ENCODE measurements at places on chromosomes 7 and 10. TPM values are rescaled to one million over a fixed set of nuclear protein-coding genes. Genes with fewer than 3 reads are reported as not detected.

- no peak for DNase-seq
- H3K36me3 ChIP-seq, result no peaks in the 10 kb centered on the region
- H3K4me1 ChIP-seq, result no peaks in the 10 kb centered on the region
- H3K27me3 ChIP-seq, result peaks cover 1% of the 10 kb centered on the region
- no peak overlapping the region for H3K4me3 ChIP-seq
Measured at GRCh38 chr10:43028143-43028542, 48.7 kb upstream of the RET start.

DNA sequence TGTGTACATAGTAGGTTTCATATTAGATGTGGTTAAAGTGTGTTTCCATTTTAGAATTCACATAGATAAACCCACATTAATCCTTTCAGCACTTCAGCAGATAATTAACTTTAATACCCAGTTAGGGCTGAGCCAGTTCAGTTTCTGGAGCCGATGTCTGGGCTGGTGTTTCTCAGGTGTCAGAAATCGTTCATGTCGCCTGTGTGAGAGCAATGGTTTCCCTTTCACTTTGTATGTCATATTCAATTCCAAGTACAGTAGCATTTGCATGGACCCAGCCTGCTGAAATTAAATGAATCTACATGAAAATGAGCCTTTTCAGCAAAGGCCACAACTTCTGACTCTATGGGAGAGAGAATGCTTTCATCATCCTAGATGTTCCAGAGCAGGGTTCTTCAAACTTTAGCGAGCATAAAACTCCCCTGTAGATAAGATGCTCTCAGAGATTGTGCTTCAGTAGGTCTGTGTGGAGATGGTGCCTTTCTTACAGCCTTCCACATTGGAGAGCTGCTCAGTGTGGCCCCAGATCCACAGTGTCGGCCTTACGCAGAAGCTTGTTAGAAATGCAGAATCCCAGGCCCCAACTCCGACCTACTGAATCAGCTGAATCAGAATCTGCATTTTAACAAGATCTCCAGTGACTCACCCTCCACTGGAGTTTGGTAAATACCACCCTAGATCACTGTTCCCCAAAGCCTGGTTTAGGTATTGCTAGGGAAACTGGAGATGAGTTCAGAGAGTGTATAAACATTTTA, 19.6 kb downstream of the WIPF3 start:
- peaks cover 7% of the 10 kb centered on the region for H3K27me3 ChIP-seq
- DNase-seq, result no peak

DNA sequence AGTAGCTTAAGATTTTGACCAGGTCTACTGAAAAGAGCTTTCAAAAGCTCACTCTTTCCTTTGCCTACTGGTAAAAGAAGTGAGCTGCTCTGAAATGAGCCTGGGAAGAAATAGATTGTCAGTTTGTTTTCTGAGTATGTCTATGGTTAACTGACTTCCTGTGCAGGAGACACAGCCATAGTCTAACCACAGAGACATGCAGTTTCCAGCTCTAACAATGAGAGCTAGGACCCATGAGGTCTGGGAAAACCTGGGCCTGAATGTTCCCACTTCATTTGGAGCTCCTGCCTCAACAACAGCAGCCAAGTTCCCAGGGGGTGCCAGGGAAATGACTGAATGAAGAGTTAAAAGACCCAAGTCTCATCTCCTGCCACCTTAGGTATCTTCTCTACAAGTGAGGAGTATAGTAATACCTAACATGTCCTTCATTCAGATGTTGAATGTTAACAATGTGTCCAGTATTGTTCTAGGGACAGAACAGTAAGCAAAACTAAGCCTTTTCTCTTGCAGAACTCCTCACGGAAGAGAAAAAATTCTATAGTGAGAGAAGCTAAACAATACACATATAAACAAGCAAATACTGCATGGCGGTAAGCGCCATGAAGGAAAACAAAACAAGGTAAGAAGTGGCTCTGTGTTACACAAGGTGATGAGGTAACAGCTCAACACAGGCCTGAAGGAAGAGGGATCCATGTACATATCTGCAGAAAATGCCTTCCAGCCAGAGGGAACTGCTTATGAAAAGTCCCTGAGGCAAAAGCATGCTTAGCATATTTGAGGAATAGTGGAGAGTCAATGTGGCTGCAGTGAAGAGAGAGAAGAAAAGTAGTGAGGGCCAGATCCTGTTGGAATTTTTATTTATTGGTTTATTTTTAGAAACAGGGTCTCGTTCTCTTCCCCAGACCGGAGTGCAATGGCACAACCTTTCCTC, 26.4 kb upstream of the ANKRD1 start:
- H3K27ac ChIP-seq, result no peak overlapping the region
- no peak for DNase-seq
- peaks cover under 1% of the 10 kb centered on the region for H3K27me3 ChIP-seq
- H3K36me3 ChIP-seq, result no peaks in the 10 kb centered on the region
- H3K4me3 ChIP-seq, result no peak overlapping the region
- peaks cover 7% of the 10 kb centered on the region for H3K4me1 ChIP-seq

DNA sequence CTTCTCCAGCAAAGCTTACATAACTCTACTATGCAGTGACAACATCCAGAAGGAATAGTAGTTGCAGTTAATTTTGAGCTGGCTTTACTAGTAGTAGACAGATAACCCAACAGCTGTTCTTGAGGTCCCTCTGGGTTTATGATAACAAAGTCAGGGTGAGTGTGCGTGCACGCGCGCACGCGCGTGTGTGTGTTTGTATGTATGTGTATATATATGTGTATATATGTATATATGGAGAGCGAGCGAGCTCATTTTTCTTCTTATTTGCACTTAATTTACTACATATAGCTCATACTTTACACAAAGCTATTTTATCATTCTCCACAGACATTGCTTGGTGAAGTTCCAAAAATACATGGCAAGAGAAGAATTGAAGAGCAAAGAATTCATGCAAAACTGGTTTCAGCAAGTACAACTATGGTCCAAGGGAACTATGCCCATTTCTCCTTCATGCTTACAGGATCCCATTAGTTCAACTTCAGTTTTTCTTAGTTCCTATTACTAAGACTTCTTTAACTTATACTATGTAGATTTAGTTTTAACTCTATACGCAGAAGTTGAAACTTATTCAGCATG, 105.9 kb upstream of the TMEM168 start:
- no peak overlapping the region for H3K27ac ChIP-seq
- peaks cover 15% of the 10 kb centered on the region for H3K36me3 ChIP-seq
- no peak for DNase-seq
- no peaks in the 10 kb centered on the region for H3K27me3 ChIP-seq
- H3K4me3 ChIP-seq, result no peak overlapping the region

DNA sequence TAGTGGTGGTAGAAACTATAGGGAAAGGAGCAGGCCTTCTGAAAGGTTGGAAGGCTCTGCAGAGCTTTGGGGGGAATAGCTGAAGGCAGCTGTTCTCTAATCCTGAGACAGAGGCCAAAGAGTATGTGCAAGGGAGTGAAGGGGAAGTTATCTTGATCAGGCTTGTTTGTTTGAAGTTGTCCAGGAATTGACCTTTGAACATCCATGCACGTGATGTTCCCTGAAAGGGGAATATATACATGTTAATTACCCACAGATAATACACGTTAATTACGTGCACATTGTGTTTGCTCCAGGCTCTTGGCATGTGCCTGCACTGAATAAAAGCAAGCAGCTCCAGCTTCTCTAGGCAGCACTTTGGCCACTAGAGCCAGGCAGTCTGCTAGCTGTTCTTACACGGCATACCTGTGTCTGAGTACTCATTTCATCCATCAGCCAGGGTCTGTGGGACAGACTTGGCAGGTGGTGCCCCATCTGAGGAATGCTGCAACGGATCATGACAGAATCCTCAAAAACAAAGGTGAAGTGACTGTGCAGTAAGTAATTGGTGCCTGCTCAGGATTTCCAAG, 18.0 kb upstream of the STARD3NL start:
- no peaks in the 10 kb centered on the region for H3K36me3 ChIP-seq
- H3K27ac ChIP-seq, result no peak overlapping the region

PTER gene
- total RNA-seq, result 25.1 TPM

LLCFC1 gene
- total RNA-seq, result not detected

MMD2 gene
- not detected for total RNA-seq

NPY4R2 gene
- not detected for total RNA-seq

Measured in activated CD4-positive, alpha-beta memory T cell treated with anti-CD3 and anti-CD28 coated beads for 36 hours (primary cell).